ENCODE measurements at places on chromosomes 11 and 22.

DNA sequence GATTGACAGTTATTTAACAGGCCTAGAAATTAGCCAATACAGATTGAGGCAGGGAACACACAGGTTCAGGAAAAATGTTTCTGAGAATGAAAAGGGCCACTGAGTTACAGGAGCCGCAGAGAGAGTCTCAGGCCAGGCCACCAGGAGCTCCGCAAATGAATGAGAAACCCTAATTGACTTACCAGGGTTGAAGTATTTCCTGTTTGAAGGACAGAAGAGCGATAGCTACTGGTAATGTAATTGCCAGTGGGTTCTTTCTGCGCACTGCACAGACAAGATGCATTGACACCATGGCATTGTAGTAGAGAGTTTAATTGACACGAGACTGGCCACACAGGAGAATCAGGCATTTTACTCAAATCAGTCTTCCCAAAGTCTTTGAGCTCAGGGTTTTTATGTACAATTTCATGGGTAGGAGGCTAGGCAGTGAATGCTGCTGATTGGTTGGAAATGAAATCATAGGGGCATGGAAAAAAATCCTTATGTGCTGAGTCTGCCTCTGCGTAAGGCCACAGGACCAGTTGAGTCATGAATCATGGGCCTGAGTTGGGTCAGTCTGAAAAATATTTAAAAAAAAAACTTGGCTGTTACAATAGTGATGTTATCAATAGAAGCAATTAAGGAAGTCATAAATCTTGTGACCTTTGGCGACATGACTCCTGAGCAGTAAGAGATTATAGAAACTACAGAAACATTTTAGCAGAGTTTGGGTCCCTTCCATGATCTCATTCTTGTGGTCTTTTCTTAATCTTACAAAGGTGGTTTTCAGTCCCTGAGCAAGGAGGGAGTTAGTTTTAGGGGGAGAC, 203.8 kb downstream of the CASP12 start:
- no peak for DNase-seq
- H3K36me3 ChIP-seq = no peaks in the 10 kb centered on the region
- H3K4me3 ChIP-seq = no peak overlapping the region
- H3K27me3 ChIP-seq = no peaks in the 10 kb centered on the region
- no peaks in the 10 kb centered on the region for H3K4me1 ChIP-seq
- no peak overlapping the region for H3K27ac ChIP-seq

DNA sequence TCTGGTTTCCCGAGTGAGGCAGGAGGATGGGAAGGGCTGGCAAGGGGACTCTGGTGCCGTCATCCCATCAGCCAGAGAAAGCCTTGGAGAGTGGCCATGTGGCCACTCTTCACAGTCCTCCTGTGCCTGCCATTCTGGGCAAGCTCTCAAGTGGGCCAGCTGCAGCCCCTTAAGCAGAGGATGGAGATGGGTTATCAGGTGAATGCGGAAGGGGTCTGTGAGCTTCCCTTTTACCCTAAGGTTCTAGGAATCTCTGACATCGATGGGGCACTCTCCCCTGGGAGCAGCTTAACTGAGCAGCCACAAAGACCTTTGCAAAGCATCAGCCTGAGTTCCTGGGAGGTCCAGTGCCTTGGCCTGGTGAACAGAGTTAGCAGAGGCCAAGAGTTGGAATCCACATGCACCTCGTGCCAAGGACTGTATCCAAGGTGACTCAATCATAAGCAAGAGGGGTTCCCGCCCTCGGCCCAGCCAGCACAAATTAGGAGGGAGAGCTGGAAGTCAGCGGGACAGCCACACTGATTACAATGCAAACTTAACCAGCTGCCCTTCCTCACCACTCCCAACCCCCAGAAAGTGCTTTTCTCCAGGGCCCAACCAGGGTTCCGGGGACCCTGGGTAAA, 193.6 kb downstream of the BUD13 start:
- DNase-seq = no peak
- H3K27me3 ChIP-seq = peaks cover 6% of the 10 kb centered on the region
- H3K4me1 ChIP-seq = no peaks in the 10 kb centered on the region
- H3K27ac ChIP-seq = no peak overlapping the region
- no peak overlapping the region for H3K4me3 ChIP-seq

DNA sequence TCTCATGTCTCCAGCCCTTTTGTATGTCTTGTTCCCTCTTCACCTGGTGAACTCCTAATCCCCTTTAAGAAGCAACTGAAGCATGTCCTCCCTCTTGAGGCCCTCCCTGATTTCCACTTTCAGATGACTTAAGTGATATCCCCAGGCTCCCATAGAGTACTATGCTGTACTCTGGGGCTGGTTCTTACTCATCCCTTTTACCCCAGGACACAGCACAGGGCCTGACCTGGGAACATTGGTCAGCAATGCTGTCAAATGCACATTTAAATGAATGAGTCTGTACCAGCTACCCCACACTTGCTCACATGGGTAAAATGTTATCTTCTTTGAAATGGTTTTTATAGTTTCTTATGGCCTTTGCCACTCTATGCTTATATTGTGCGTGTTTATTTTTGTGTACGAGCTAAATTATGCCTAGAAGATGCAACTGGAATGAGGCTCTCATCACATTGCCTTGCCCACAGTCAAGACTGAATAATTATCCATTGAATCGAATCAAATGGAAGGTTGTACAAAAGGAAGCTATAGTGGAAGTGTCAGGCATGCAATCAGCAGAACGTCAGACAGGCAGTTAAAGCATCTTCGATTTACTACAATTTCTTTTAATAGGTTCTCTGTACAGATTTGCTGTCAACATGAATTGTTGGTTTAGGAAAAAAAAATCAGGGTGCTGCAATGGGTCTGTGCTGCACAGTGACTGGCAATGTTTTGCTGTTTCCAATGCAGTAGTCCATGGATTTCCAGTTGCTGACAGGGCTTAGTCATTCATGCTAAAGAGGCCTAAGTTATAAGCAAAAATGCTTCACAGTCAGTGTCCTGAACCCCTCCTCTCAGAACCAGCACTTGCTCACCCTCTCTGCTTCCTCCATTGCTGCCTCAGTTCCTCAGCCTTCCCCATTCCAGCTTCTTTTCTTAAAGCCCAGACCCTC, 79.5 kb downstream of the PARVA start:
- H3K27me3 ChIP-seq = no peaks in the 10 kb centered on the region
- no peak overlapping the region for H3K4me3 ChIP-seq
- no peak for DNase-seq

DNA sequence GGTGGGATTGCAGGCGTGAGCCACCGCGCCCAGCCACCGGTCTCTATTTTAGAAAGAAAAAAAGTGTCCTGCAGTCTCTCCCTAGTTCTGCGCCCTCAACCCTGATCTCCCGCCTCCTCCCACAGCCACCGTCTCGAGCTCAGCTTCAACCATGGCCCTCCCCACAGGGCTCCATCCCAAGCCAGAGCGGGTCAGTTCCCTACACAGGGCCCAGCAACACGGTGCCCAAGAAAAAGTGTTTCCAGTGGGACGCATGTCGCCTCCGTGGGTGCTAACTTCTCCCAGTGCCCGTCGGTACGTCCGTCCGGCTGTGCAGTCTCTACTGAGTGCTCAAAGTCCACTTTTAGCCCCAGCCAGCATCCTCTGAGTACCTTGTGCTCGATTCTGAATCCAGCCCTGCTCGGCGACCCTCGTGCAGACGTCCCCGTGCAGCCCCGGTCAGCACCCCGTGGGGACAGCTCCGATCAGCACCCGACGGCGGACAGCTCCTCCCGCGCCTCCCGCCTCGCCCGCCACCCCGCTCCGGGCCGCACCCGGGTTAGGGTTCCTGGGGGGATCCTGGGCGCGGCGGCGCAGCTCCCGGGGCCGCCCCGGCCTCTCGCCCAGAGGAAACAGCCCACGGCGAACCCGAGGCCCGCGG, 657 bp upstream of the MAPK8IP2 start:
- H3K27me3 ChIP-seq = peaks cover 6% of the 10 kb centered on the region
- no peaks in the 10 kb centered on the region for H3K4me1 ChIP-seq
- no peak overlapping the region for H3K4me3 ChIP-seq

DNA sequence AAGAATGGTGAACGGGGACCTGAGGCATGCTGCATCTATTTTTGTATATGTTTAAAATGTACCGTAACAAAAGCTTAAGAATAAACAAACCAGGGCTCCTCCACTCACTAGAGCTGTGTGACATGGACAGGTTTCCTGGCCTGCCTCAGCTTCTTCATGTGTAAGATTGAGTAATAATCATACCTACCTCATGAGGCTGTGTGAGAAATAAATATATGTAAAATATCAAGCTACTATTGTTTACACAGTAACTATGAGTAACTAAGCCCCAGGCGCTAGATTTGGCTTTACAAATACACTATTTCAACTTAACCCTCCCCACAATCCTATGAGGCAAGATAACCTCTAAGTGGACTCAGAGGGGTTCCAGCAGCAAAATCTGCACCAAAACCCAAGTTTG, 66.4 kb downstream of the SMCO4 start:
- H3K27ac ChIP-seq = no peak overlapping the region
- H3K4me1 ChIP-seq = no peaks in the 10 kb centered on the region
- DNase-seq = no peak
- no peaks in the 10 kb centered on the region for H3K27me3 ChIP-seq

DNA sequence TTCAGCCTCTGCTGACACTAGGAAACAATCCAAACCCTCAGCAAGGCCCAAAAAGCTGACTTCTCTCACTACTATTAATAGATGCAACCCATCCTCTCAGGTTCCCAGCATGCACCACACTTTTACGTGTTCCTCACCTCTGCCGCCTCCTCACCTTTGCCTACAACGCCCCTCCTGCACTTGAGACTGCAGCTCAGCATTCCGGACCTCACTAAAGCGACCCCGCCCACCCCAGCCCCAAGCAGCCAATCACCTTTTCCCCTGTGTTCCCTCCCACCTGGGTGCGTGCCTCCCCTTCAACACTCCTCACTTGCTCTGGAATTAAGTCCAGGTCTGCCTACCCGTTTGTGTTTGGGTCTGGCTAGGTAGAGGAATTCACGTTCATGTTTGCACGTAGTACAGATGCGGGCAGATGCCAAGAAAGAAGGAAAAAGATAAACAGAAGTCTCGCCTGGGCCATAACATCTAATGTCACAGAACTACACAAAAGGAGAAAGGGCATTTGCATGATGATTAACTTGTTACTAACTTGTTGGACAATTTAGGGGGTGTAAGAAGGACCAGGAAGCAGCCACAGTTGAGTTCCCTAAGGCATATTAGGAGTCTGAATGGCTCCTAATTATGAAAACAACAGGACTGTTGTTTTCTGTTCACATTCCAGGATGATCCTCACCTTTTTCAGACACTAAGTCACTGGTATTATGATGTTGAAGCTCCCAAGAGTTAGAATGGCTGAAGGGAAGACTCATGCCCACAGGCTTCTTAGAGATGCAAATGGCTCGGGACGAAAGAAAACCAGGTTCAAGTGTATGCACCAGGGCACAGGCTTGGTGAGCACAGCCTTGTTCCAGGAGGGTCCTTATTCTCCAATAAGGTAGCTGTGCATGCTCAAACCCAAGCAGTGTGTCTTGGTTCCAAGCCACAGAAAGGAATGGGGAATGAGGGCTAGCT, 102.2 kb downstream of the MICAL3 start:
- H3K4me1 ChIP-seq = peaks cover 23% of the 10 kb centered on the region
- no peaks in the 10 kb centered on the region for H3K36me3 ChIP-seq
- H3K4me3 ChIP-seq = no peak overlapping the region

DNA sequence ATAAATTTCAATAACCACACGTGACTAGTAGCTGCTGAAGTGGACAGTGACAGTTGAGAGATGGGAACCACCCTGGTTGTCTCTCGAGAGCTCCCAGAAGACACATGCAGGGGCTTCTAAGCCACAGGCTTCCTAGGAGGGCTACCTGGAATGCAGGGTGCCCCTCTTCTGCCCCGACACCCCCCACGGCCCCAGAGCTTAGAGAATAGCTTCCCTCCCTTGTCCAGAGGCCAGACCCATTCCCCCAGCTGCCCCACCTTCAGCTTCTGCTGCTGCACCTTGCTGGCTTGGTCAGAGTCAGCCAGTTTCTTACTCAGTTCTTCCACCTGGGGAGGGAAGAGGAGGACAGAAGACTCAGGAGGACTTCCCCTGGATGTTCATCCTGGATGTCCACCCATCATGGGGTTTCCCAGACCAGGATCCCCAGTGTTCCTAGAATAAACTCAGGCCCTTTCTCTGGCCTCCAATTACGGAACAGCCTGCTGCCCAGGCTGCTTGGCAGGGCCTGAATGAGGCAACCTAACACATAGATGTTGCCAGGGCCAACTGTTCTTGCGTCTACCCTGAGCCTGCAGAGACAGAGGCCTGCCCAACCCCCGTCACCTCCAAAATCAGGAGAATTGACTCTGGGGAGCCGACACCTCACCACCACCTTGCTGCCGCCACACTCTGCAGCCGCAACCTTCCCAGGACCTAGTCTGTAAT, 12.0 kb downstream of the IL18BP start:
- H3K4me3 ChIP-seq = no peak overlapping the region
- no peak for DNase-seq
- H3K27ac ChIP-seq = no peak overlapping the region
- H3K4me1 ChIP-seq = no peaks in the 10 kb centered on the region

All from GM12878 (cell line).